A549 treated with Hydrocortisone at 1 μM for 4 hours (cell line): ENCODE measurements at places on chromosomes 2 and 18. TPM values are rescaled to one million over a fixed set of nuclear protein-coding genes. Genes with fewer than 3 reads are reported as not detected.

The CLEC4F gene
- not detected in 5 replicates for total RNA-seq

The TMEFF2 gene
- 0.17 to 0.40 TPM (median 0.32 TPM) in 5 replicates for total RNA-seq

The FAP gene
- 0.23 TPM in 1 of 5 replicates, not detected in the others for total RNA-seq

The COX5B gene
- 206 to 338 TPM (median 315 TPM) in 5 replicates for total RNA-seq

The UGGT1 gene
- 16.7 to 24.3 TPM (median 21.1 TPM) in 5 replicates for total RNA-seq

The CRYBA2 gene
- not detected in 5 replicates for total RNA-seq
